ENCODE measurements at places on chromosomes 5 and 9.

DNA sequence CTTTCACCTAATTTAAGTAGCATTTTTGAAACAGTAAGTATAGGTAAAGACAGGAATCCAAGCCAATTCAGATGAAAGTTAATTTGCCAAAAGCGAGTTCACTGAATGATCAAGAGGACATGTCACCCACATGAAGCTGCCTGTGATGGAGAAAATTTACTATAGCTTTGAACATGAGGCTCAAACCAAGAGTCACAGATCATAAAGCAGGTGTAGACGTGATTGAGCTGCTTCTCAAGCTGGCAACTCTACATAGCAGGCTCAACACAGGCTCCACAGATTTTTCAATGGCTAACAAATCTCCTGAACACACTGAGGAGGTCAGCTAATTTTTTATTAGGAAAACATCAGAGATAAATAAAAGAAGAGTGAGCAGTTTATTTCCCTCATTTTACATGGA is 173.7 kb downstream of the FAM114A2 start:
- no peak for DNase-seq

GRCh38 chr5:102818934-102819333 is 63.8 kb downstream of the PAM start:
- DNase-seq = no peak

- no peak for DNase-seq
These were observed 20.7 kb downstream of the SKP2 start for GRCh38 chr5:36172599-36172998.

DNA sequence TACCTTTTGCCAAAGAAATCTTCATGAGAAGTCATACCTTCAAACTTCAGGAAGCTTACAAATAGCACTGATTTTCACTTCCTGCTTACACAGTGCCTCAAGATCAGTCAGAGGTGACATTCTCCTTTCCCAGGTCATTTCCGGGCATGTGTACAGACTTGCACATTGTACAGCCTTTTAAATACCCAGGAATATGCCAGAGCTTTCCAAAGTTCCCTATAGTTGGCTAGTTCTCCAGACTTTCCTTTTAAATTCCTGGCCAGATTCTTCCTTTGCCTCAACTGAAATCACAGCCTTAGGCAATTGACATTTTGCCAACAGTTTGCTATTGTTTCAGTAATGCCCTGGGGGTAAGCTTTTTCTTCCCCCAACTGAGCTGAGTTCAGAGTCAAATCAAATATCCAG is 47.2 kb downstream of the RFX3 start:
- DNase-seq = no peak

- DNase-seq = no peak
These were observed 11.4 kb upstream of the LECT2 start for GRCh38 chr5:135966165-135966564.

- no peak for DNase-seq
These were observed 16.9 kb downstream of the CLTA start for GRCh38 chr9:36207546-36208012.

DNA sequence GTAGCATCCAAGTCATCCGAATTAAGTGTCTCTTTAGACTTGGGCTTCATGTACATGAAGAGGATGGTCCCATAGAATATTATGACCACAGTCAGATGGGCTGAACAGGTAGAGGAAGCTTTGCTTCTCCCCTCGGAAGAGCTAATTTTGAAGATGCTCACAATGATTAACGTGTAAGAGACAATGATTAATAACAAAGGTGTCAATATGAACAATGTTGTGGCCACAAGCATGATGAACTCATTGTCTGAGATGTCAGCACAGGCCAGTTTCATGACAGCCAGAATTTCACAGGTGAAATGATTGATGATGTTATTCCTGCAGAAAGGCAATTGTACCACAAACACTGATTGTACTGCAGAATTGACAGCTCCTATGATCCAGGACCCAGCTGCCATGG is 626 bp downstream of the OR13C2 start:
- DNase-seq = no peak

DNA sequence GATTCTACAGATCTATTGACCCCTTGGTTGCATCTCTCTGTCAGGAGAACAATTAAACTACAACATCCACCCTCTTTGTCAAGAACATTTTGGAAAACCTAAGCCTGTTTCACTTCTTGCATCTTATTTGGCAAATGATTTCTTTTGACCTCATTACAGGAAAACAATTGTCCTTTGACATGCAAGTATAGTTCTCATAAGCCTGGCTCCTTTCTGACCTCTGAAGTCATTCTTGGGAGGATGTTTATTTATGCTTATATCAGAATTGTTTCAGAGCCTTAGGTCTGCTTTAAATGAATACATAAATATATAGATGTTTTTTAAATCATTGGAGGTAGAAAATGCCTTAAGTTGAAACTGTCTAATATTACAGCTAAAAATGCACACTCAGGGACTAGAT is 361.3 kb upstream of the PTGER4 start:
- no peak for DNase-seq

DNA sequence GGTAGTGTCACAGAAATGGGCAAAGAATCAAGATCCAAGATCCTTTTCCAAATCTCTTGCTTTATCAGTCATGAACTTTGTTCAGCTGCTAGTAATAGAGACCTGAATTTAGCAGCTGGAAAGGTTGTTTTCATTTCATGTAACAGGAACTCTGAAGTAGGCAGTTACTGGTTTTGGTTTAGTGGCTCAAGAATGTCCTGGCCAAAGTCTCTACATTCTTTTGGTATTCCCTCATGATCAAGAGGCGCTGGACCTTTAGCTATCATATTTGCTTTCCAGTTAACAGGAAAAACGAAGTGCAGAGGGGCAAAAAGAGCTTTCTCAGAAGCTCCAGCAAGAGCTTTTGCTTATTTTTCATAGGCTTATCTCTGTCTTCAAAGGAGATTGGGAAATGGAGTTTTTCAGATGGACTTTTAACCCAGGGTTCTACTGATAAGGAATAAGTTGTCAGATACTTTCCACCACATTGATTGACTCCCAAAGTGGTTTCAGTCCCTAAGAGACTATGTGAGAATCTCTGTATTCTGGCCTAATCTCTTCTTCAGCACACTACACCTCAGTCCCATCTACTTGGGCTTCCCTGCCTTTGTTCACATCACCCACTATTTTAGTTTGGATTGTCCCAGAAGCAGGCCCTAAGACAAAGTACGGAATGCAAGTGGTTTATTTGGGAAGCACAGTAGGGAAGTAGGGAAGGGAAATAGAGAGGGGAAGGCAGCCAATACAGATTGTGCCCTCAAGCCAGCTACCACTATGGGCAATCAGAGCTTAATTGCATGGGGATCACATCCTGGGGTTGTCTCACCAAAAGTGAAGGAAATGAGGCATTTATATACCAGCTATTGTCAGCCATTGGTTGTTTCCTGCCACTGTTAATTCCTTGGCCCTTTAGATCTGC is 359.3 kb downstream of the LRRC70 start:
- DNase-seq = no peak
